ENCODE measurements at places on chromosomes 5 and 9. TPM values are rescaled to one million over a fixed set of nuclear protein-coding genes. Genes with fewer than 3 reads are reported as not detected.
A peak's percentile ranks its signal among the peaks of the same experiment; 100 is the strongest.

DNA sequence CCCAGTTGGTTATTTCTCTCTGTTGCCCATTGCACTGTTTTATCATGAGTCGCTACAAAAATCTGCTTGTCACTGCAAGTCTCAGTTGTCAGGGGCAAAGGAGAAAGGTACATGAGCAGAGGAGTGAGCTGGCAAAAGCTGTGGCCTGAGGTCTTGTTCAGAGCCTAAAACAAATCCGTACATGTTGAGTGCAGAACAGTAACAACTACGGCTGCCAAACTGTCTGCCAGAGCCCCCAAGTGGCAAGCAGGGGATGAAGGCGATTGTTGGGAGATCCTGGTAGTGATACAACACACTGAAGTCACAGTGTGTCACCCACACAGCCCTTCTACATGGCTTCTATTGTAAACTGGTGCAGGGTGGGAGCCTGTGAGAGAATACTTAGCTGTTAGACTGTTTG, 50.9 kb downstream of the BRINP1 start:
- no peaks in the 10 kb centered on the region for H3K4me1 ChIP-seq
- peaks cover 12% of the 10 kb centered on the region for H3K36me3 ChIP-seq
- H3K27ac ChIP-seq = no peak overlapping the region
- H3K4me3 ChIP-seq = no peak overlapping the region

GRCh38 chr5:68134669-68135313, 80.8 kb upstream of the PIK3R1 start:
- H3K36me3 ChIP-seq = no peaks in the 10 kb centered on the region
- H3K4me3 ChIP-seq = no peak overlapping the region
- H3K4me1 ChIP-seq = peaks cover 12% of the 10 kb centered on the region
- DNase-seq = no peak
- no peak overlapping the region for H3K27ac ChIP-seq

GRCh38 chr9:121210536-121210935, 8.9 kb upstream of the RAB14 start:
- no peak overlapping the region for H3K4me3 ChIP-seq
- no peak overlapping the region for H3K27ac ChIP-seq
- H3K4me1 ChIP-seq = peaks cover 26% of the 10 kb centered on the region
- DNase-seq = no peak
- no peaks in the 10 kb centered on the region for H3K27me3 ChIP-seq

DNA sequence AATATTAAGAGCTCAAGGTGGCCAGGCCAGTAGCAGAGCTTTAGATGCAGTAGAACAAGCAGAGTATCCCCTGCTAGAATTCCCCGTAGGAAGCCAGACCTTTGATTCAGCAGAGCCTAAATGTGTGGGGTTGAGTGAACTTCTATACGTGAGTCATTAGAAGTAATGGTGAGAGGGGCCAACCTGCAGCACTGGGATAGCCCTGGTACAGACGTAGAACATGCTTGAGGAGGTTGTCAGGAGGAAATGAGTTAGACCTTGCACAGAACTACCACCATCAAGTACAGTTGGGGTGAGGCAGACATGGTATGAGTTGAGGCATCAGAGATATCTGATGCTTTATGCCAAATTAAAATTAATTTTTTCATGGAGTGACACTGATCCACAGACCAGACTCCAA, 42.0 kb downstream of the PDCD1LG2 start:
- peaks cover 33% of the 10 kb centered on the region for H3K36me3 ChIP-seq
- H3K4me3 ChIP-seq = peak overlapping the region; percentile 34
- H3K27me3 ChIP-seq = peaks cover 2% of the 10 kb centered on the region
- H3K27ac ChIP-seq = peak overlapping the region; percentile 95
- H3K4me1 ChIP-seq = peaks cover 93% of the 10 kb centered on the region

DNA sequence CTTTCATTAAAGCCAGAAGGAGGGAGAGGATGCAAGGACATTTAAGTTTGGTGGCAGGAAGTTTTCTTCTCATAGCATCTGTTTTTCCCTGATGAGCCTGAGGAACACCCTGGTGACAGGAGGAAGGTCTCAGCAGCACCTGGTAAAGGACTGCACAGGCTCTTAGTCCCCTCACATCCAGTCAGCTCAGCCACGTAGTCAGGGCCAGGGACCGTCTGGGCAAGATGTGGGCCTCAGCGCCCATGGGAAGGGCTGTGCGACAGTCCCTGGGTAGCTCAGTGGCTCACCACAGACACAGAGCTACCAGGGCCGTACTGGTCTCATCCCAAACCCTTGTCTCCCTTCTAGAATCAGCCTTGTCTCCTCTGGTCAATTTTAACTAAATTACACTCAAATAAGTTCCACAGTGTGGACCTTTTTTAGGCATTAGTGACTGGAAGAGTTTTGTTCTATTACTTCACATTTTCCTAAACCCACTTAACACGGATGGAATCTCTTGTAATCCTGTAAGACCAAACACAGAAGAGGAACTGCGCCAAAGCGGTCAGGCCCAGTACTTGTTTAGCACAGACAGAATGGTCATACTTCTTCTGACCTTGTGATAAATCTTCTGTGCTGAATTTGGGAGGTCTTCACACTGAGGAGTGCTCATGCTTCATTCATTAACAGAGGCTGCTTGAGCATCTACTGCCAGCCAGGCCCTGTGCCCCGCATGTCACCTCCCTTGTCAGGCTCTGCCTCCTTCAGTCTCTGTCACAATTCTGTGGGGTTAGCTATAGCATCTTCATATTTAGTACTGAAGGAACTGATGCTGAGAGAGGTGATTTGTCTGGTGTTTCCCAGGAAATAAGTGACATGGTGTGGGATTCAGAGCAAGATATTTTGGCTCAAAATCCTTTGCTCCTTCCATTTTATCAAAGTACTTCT, 91.4 kb downstream of the ANGPTL2 start:
- no peak overlapping the region for H3K27ac ChIP-seq
- H3K27me3 ChIP-seq = peaks cover 2% of the 10 kb centered on the region
- no peak overlapping the region for H3K4me3 ChIP-seq
- no peaks in the 10 kb centered on the region for H3K36me3 ChIP-seq

DNA sequence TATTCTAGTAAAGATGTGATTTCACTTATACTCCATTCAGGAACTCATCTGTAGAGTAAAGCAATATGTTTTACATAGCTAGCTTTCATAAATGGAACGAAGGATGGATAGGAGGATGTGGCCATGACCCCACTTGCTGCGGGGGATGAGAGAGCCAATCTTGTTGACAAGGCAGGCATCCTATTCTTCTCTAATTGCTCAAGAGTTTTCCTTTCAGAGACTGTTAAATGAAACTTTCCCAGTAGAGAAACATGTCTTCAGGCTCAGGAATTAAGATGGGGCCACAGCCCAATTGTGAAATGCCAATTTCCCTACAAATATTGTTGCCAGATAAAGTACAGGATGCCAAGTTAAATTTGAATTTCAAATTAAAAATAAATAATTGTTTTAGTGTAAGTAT, 196.2 kb upstream of the TUT7 start:
- DNase-seq = no peak
- peaks cover 65% of the 10 kb centered on the region for H3K4me1 ChIP-seq
- H3K4me3 ChIP-seq = peak overlapping the region; percentile 70
- peak overlapping the region; percentile 88 for H3K27ac ChIP-seq

DNA sequence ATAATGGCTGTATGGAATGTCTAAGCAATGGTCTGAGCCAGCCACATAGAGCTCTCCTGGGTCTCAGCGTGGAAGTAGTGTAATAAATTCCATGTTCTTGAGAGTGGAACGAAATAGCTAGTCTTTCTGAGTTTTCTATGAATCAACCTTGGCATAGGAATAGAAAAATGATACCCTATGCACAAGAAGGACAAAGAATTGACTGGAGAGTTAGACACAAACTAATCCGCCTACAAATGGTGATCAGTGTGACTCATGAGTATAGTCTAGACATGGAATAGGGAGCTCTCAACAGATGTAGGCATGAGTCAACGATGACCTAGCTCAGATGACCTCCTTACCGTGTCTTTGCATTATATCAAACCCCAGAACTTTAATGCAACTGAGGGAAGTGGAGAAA, 256.8 kb upstream of the GRIN3A start:
- H3K4me1 ChIP-seq = no peaks in the 10 kb centered on the region
- H3K27ac ChIP-seq = no peak overlapping the region
- DNase-seq = no peak
- no peaks in the 10 kb centered on the region for H3K36me3 ChIP-seq
- no peak overlapping the region for H3K4me3 ChIP-seq

- peak; percentile 57 for DNase-seq
- no peak overlapping the region for H3K27ac ChIP-seq
- H3K27me3 ChIP-seq = peaks cover 1% of the 10 kb centered on the region
- peaks cover 36% of the 10 kb centered on the region for H3K4me1 ChIP-seq
- H3K4me3 ChIP-seq = peak overlapping the region; percentile 34
Observed at GRCh38 chr5:39080597-39081204, 6.5 kb upstream of the RICTOR start.

The ANAPC2 gene
- 43.6 TPM for total RNA-seq

The EGFLAM gene
- 1.3 TPM for total RNA-seq

The AGPAT2 gene
- 58.2 TPM for total RNA-seq

The CDK5RAP2 gene
- total RNA-seq = 36.1 TPM

The SLU7 gene
- total RNA-seq = 34.6 TPM

The GABRA1 gene
- total RNA-seq = not detected

The ARHGEF39 gene
- total RNA-seq = 3.1 TPM

Data from HFFc6 (cell line).